ENCODE measurements at places on chromosomes 3 and 15.

- no peak for DNase-seq
Observed at GRCh38 chr15:74882528-74882927, 7.3 kb upstream of the MPI start.

- no peak for DNase-seq
Observed at GRCh38 chr3:141784531-141784930, 21.3 kb downstream of the GRK7 start.

DNA sequence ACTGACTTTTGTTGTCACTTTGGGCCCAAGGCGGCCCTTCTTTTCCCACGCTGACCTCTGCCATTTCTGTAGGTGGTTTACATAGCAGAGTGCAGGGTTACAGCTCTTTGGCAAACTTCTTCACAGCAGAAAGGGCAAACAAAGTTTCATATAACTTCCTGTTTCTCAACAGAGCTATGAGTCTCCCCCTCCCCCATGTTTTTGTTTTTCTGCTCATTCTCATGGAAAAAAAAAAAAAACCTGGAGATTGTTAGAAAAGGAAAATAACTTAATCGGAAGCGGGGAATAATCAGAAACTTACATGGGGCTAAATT, 342.0 kb upstream of the NR2F2 start:
- DNase-seq, result no peak

DNA sequence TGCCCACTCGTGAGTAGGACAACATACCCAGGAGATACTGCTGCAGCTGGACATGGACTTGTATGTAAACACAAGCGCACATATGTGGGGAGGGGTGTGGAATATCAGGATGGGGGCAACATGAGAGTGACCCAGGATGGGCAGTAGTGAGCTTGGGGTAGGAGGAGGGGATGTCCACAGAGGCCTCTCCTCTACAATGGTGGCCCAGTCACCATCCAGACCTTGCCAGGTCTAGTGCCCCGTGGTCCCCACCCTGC, 266 bp upstream of the ZBTB47 start:
- no peak for DNase-seq

All from retinal pigment epithelial cell (primary cell).